ENCODE measurements at places on chromosomes 1 and 21.
A peak's percentile ranks its signal among the peaks of the same experiment; 100 is the strongest.

DNA sequence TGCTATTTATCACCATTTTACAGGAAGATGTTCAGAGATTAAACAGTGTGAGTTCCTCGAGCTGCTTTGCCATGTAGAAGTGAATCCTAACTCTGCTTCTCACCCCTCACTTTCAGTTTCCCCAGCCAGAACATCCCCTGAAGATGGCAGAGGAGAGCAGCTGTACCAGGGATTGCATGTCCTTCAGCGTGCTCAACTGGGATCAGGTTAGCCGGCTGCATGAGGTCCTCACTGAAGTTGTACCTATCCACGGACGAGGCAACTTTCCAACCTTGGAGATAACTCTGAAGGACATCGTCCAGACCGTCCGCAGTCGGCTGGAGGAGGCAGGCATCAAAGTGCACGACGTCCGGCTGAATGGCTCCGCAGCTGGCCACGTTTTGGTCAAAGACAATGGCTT, 16.9 kb downstream of the TENT5C start:
- DNase-seq = no peak

DNA sequence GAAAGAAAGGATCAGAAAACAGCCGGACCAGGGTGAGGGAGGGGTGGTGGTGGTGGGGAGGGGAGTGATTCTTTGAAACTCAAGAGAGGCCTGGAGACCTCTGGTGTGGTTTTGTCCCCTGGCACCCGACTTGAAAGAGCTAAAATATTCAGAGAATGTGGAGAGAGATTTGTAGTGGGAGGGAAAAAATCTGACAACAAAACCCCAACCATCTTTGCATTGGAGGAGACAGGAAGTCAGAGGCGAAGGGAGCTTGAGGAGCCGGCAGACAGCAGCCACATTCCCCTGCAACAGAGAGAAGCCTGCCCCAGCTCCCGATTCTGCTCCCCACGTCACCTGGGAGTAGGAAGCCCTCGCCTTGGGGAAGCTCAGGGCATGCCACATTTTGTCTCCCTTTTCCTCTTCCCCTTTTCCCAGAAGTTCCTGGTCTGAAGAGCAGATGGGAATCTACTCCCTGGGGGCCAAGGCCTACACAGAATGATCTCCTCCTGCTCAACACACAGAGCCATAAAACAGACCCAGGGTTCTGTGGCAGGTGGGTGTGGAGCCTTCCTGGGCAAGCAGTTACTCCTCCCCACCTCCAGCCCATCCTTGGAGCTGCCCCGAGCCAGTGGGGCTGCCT, 84.9 kb downstream of the ITPKB start:
- DNase-seq = peak; percentile 16

DNA sequence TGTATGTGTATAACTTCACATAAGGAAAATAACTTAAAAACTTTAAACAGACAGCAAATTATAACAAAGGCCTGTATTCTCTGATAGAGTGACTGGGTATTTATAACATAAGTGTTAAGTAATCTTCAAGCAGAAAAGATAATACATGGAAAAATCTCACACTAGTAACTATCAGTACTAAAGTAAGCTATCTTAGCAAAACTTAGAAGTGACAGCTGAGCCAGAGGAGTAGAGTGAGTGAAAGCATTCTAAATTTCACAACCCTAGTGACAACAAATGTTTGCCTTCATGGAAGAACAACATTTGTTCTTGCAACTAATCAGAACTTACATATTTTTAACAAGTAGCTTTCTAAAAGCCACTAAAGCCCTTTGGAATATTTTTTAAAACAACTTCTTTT, 74.5 kb upstream of the B3GALT2 start:
- DNase-seq = no peak

DNA sequence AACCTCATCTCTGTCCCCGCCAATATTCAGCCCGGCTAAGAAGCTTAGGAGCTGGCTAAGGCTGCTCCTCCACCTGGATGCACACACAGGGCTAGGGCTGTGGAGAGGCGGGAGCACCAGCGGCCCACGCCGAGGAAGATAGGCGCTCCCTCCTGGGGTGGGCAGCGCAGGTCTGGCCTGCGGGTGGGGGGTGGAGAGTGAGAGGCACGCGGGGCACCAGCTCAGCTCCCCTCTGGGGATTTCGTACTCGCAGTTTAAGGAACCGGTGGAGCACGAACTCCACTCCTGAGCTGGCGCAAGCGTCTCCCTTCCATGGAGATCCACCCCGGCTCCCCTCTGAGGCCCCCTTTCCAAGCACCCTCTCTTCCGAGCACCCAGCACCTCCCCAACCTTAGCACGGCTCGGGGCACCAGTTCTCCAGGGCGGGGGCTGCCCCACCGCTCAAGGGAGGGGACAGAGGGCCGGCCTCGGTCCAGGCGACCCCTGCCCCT, 433 bp upstream of the KAZN start:
- DNase-seq = no peak

DNA sequence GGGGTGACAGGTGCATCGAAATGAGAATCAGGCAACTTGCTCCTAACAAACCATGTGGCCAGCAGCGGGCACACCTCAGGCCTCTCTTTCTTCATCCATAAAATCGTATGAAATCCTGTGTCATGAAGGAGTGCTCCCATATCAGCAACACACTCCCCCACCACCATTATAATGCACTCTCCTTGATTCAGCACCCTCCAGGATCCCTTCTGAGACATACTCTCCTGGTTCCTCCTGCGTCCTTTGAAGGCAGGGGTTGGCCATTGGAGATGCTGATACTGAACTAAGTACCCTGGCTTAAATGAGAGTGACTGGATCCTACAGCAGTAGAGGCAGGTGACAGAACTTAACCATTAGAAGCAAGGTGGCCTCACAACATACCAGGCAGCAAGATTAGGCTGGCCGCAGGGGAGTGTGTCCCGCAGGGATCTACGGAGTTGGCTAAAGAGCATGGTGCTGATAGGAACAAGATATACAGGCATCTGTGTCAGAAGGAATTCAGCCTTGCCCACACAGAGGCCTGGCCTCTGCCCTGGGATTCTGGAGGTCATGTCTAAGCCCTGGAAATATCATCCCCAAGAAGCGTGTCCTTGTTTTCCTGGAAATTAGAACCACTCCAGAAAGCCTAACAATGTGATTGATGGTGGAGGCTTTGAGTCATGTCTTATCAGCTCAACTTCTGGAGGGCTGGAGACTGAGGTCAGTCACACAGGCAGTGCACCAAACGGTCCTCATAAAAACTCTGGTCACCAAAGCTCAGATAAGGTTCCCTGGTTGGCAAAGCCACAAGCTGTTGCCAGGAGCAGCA, 16.8 kb downstream of the S100A7A start:
- DNase-seq = no peak

DNA sequence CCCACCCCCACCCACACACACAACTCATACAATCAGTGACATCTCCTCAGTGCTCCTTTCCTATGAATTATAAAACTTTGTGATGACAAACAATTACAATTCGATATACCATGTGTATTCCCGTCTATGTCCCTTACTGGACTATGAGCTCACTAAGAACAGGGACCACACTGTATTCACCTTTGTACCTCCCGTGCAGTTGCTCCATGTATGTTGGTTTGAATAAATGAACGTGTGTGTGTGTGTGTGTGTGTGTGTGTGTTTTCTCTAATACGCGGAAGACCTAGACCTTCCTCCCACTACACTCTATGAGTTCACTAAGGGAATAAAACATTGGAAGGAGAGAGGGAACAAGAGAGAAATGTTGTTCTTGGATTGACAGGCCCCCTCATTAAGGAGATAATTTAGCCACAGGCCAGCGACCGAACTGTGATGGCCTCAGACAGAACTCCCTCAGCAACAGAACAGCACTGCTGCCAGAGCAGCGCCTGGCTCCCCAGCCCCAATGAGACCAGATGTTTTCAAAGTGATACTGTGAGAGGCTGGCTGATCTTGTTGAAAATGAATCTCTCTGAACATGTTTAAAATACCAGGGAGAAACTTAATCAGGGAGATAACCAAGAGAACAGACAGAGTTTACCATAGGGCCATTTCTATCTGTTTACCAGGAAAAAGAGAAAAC, 21.7 kb downstream of the BCAR3 start:
- DNase-seq = no peak

DNA sequence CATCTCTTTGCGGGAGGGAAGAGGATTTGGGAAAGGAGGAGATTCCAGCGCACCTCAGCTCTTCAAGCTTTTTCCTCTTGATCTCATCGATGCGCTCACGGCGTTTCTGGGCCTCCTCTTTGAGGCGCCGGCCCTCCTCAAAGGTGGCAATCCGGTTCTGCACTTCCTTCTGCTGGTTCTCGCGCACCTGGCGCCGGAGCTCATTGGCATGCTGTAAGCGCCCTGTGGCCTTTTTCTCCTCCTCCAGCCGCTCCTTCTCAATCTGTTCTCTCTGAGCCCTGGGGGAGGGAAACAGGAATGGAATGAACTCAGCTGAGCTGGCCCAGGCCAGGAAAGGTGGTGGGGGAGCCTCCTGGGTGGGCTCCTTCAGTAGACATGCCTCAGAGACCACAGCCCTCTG, 10.4 kb upstream of the VSIG8 start:
- no peak for DNase-seq

DNA sequence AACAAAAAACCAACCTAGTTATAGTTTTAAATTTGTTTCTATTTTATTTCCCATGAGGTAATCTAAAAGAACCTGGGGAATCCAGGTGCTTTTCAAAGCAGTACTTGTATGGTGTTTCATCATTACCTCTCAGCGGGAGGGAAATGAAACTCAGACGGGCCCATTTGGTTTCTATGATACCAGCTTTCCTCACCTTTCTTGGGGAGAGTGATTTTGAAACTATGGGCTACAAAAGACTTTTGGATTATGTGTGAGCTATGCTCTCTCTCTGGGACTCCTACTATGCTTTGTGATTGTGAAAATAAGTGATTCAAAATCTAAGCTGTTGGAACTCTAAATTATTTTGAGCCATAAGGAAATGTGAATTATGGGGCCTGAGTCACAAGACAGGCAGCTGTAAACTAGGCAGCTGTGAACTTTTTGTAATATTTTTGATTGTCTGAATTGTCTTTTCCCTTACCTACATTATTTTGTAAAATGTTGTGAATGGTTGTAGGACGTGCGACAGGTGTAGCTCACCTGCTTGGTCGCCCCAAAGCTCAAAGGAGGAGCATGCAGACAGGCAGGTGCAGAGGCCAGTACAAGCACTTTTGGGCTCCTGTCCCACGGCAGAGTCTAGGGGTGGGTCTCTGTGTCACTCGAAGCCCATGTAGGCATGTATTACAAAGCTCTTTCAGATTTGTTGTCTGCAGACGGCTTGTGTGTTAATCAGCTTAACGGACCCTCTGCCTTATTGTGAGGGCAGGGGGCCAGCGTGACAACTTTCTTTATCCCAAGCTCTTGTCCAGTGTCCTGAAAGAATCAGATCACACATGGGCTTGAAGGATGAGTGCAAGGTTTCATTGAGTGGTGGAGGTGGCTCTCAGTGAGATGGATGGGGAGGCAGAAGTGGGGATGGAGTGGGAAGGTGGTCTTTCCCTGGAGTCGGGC, 64.8 kb upstream of the BACH1 start:
- no peak for DNase-seq

DNA sequence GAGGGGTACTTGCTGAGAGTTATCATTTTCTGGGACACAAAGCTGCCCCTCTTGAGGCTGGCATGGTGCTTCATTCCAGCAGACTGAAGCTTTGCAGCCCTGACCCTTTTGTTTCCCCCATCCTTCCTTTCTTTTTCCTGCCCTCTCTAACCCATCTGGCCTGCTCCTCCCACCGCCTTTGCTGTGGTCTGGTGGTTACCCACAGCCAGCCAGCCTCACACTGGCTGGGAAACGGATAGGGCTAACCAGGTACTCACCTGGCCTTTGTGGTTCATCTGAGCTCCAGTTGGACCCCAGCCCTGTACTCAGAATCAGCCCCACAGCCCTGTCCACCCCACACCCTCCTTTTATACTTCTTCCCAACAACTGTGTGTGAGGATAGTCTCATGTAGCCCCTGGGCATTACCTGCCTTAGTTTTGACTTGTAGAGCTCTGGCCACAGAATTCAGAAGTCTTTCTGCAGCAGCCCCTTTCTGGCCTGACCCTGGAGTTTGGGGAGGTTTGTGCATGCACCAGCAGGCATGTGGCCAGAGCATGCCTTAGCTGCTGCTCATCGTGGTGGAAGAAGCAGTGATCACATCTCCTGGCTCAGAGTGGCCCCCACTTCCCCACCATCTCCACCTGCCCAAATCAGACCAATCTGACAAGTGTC, 138.0 kb downstream of the TRABD2B start:
- no peak for DNase-seq

DNA sequence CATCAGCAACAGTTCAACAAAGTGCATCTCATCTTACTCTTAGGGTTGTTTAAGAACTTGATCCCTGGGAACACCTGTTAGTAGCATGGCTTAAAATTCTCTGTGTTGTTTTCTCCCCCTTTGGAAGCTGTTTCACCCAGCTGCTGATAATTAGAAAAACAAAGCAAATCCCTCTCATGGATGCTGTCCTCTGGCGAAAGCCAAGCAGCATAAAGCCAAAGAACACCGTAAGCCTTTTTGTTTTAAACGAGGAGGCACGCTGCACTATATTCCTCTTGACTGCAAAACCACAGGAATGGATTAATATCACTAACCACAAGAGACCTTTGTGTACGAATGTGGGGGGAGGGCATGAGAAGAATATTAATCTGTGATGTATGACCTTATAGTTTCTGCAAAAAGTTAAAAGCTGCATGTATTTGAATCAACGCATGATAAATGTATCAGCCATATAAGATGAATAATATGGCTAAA, 923.2 kb downstream of the LTN1 start:
- peak; percentile 99 for DNase-seq

- peak; percentile 93 for DNase-seq
These were observed 117.3 kb upstream of the IRF2BP2 start for GRCh38 chr1:234727018-234727940.

DNA sequence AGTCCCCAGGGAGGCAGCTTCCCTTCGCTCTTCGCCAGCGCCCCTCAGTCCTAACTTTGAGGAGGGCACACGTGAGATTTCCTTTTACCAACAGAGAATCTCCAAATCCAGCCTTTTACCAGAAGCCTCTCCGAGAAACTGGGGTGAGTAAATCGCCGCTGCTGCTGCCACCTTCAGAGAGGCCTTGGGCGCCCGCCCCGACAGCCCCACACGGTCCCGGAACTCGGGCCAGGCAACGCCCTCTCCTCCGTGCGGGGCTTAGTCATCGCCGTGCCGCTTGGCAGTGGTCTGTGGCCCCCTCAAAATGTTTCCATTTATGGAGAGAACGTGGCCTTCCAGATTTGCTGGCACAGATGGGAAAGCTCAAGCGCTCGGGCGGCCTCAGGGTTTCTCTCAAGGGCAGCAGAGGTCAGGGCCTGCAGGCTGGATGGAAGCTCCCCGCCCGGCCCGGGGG, 41.4 kb upstream of the COL6A2 start:
- DNase-seq = no peak

GRCh38 chr21:19420565-19420964, 1017.0 kb upstream of the TMPRSS15 start:
- no peak for DNase-seq

- no peak for DNase-seq
These were observed 6.0 kb downstream of the FCRLB start for GRCh38 chr1:161727256-161727924.

GRCh38 chr1:33473900-33474299, 1.5 kb downstream of the ZSCAN20 start:
- DNase-seq = no peak

- no peak for DNase-seq
These were observed 1347.0 kb upstream of the ADGRL2 start for GRCh38 chr1:80453775-80454174.

- DNase-seq = no peak
These were observed 3.3 kb downstream of the PGLYRP3 start for GRCh38 chr1:153309441-153309840.
